ENCODE measurements at places on chromosomes 7 and 10. TPM values are rescaled to one million over a fixed set of nuclear protein-coding genes. Genes with fewer than 3 reads are reported as not detected.

Gene GPR37
- 1.5 TPM for polyA plus RNA-seq

Gene HOXA5
- 87.5 TPM for polyA plus RNA-seq

Gene AKR1C4
- not detected for polyA plus RNA-seq

Gene MAGI2
- polyA plus RNA-seq, result 38.7 TPM

Gene ARMC3
- 13.4 TPM for polyA plus RNA-seq

All from left renal cortex interstitium (tissue), 4 donors.